ENCODE measurements at places on chromosomes 3 and 15.
A peak's percentile ranks its signal among the peaks of the same experiment; 100 is the strongest.

- DNase-seq: no peak
Measured at GRCh38 chr3:66253790-66254620, 33.2 kb downstream of the SLC25A26 start.

- no peak for DNase-seq
Measured at GRCh38 chr15:78893538-78893937, 20.8 kb downstream of the MORF4L1 start.

DNA sequence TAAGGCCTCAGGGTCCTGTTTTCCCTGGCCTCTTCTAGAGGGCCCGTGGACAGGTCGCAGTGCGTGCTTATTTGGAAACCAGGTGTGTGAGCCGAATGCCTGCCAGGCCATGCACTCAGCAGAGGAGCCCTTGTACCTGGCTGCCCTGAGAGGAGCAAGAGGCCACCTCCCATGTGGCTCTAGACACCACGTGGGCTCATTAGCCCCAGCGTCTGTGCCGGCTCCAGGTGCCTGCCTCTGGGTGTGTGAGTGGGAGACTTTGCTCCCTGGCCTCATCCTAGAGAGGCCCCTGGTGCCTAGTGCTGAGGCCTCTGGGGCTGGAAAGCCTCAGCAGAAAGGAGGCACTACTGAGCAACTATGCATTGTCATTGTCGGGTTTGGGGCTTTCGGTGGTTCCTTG is 50.4 kb downstream of the KLF13 start:
- DNase-seq: no peak

GRCh38 chr3:195587406-195587805 is 3.7 kb upstream of the APOD start:
- DNase-seq: no peak

GRCh38 chr3:127002195-127003174 is 19.6 kb downstream of the PLXNA1 start:
- DNase-seq: peak; percentile 74

- no peak for DNase-seq
Measured at GRCh38 chr15:60118626-60119025, 114.5 kb downstream of the FOXB1 start.

All from breast epithelium (tissue), 4 donors.